ENCODE measurements at places on chromosomes 2 and 18.

DNA sequence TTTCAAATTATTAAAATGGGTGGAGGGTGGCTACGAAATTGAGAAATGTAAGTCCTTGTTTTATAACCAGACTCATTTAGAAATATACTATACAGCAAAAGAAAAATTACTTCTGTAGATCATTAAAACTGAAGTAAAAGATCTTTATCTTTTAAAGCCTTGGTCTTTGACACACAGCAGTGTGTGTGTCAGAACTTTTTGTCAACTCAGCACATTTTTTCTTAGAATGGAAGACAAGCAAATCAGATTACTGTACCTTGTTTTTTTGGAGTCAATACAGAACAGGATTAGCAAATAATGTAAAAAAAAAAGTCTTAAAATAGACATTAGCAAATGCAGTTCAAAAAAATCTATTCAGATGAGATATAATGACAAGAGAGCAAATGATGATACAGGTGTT is 49.1 kb downstream of the C2orf76 start:
- DNase-seq: no peak

DNA sequence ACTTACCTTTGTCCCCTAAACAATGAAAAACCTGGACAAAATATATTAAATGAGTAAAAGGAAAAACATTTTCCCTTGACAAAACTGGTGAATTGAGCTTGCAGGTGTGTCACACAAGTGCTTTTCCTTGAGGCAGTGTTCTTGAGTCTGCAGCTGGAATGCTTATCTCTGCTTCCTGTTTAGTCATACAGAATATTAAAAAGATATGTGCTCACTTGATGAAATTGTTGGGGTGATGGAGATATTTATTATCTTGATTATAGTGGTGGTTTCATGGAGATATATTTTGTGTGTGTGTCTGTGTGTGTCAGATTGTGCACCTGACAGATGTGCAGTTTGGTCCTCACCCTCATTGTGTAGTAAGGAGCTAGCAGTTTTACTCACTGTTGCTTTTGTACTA is 3.3 kb downstream of the TAF1B start:
- DNase-seq: no peak

DNA sequence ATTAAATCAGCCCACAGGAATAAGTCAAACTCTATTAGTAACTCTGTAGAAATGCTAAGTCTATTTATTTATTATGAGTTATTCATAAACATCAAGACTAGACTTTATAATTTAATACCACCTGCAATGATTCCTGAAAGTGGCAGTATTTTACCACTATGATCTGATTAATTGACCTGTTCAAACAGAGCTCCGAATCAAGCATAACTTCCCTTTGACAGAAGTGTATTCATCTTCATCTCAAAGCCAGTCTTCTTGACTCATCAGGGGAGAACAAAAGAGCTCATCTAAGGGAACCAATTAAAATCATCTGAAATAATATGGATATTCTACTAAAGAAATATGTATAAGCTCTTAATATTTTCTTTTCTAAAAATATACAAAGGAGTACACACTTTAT is 122.3 kb downstream of the MBD2 start:
- DNase-seq: no peak

- DNase-seq: no peak
These were observed 51.3 kb downstream of the TET3 start for GRCh38 chr2:74036010-74036409.

- no peak for DNase-seq
These were observed 18.2 kb upstream of the HMSD start for GRCh38 chr18:63930773-63931354.

DNA sequence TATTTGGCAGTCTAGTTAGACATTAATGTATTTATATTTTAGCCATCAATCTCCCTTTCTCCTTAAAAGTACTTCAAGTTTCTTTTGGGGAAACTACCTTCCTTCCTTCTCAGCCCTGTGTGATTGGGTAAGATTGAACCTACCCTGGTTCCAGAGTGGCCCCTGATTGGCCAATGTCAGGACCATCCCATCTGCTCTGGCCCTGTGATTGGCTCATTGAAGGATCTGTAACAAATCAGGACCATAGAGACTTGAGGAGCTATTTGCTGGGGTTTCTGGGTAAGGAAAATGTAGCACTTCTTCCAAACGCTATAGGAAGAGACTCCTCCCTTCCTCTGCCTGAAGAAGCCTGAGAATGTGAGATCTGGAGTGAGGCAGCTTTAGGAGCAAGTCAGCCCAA is 59.3 kb downstream of the AQP4 start:
- DNase-seq: no peak

DNA sequence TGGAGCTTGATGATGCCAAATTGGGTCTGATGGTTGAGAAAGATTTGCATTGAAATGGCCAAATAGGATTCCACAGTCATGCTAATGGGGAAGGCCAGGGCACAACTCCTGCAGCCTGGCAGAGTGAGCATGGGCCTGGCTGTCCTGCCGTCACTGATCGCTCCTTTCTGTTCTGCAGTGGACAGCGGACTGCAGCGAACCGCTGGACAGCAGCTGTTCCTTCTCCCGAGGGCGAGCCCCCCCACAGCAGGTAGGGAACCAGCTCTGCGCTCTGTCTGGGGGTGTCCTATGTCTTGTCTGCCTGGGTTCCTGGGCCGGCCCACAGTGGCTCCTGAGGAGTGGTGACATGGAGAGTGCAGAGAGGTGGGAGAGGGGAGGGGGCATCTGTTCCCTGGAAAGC is 97.6 kb downstream of the CTIF start:
- no peak for DNase-seq

- DNase-seq: no peak
These were observed 4.7 kb upstream of the SLC40A1 start for GRCh38 chr2:189585226-189585756.

DNA sequence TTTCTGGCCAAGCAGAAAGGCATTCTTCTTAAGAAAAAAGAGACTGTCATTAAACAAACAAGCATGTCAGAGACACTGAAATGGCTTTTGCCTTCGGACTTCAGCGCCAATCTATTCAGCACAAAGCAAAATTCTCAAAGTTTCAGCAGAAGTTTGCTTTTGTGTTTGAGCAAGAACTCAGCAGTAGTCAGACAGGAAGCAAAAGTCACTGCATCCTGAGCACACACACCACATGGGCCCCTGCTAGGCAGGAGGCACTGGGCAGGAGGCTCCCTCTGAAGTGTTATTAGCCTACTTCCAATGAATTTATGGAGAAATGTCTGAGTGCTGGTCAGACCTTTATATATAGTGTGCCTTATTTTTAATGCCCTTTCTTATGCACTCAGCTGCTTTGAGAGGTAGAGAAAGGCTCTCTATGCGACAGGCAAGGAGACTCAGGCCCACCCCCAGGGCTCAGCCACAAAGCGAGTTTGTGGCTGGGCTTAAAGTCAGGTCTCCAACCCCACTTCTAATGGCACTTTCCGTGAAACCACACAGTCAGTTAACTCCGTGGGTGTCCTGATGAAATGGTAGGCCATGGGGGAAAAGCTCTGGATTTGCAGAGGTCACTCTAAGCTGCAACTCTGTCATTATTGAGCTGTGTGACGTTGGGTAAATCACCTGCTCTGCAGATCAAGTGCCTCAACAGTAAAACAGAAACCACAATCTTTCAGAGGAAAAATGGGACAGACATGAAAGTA is 161.0 kb upstream of the TMEM200C start:
- no peak for DNase-seq

DNA sequence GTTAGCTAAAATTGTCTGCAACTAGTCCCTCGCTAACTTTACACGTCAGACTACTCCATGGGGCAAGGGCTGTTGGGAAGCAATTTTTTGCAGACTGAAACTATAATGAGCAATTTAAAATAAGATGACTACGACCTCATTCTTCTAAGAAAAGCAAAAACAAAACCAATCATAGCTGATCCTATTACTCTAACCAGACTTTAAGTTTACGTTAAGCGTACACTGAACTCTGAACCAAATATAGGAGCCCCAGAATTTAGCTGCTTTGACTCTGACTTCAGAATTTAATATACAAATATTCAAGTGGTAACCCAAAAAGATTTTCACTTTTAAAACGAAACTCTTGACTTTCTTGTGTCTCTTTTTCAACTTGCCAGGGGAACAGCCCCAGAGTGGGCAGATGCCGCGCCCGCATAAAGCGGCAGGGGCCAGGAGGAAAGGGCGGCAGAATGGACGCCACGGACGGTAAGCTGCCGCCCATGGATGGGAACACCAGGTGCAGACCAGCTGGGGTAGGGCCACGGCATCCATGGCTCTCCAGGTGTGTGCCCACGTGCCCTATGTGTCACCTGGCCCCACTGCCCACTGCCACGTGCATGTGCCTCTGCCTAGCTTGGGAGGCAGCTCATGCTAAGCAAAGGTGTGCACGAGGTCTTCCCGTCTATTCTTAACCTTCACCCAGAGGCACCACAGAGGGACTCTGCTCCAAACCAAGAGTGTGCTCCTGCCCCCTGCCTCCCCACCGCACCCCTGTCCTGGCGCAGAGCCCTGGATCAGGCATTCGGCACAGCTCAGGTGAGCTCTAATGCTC is 217.6 kb downstream of the HDAC4 start:
- DNase-seq: no peak

DNA sequence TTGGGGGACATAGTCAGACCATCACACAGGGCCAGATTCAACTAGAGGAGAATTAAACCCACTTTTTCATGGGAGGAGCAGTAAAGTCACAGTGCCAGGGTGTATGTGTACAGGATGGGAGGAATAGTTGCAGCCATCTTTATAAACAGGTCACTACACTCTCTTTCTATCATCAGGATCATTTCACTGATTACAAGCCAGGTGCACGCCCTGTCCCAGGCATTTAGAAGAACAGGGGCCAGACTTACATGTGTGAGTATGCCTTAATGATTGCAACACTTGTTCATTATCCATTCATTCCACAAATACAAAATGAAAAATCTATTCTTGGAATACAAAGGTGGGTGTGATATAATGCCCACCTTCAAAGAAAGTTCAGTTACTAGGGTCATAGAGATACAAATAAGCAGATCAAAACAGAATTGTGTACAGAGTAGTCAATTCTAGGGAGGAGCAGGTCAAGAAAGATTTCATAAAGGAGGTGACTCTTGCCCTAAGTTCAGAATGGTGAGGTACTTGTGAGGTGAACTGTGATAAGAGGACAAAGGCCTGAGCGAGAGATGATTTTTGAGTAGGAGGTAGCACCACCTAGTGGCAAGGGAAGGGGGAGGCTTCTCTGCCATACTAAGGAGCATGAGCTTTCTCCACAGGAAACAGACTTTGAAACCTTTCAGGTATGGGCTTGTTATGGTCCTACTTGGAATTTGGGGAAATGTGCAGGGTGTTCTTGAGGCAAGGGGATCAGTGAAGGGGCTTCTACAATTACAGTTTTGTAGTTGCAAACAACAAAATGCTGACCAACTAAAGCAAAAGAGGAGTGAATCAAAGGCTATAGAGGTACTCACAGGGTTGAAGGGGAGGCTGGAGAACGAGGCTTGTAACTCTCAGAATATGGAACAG is 156.3 kb downstream of the SUCLG1 start:
- peak; percentile 49 for DNase-seq

GRCh38 chr2:237344942-237345341 is 69.0 kb downstream of the COL6A3 start:
- no peak for DNase-seq

- no peak for DNase-seq
These were observed 79.8 kb downstream of the CCDC150 start for GRCh38 chr2:196719110-196719872.

GRCh38 chr2:239436669-239437335 is 36.0 kb upstream of the HDAC4 start:
- DNase-seq: no peak

DNA sequence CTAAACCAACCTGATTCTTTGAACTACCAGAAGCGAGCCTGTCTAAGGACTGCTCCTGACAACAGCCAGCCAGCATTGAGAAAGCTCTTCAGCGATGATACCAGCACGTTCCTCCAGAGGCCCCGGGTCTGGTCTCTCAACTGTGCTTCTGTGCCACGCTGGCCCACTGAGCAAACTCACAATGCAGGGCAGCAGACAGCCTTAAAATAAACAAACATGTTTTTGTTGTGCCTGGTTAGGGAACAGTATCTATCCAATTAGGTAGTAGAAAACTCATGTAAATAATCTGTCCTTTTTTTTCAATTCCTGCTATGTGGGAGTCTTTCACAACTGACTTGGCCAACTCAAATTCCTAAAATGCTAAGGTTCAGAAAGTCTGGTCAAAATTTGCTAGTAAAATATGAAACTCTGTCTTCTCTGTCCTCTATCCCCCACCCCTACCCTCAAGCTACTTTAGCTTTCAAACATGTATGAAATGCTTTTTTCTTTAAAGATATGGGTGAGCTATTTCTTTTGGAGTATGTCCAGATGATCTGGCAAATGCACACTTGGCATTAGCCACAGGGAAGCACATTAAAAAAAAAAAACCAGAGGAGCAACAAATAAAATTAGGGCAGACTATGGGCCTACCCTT is 21.4 kb upstream of the EML4 start:
- DNase-seq: no peak

DNA sequence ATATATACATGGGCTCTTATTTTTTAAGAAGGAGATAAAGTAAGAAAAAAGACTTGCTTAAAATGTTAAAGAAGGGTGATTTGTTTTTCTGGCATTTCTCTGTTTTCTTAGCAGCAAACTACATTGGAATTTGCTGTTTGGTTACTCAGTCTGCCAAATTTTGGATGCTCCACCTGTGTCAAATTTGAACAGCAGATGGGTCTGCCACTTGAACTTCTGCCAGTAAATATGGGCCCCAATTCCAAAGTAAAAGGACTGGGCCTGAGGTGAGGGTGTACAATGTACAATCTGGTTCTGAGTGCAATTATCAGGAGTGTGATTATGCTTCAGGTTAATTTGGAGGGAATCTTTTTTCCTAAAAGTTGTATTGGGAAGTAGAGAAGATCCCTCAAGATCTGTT is 794.5 kb downstream of the DSC3 start:
- no peak for DNase-seq

GRCh38 chr2:239533569-239534316 is 132.9 kb upstream of the HDAC4 start:
- no peak for DNase-seq

GRCh38 chr18:48866028-48866733 is 84.6 kb downstream of the SMAD7 start:
- no peak for DNase-seq

- no peak for DNase-seq
These were observed 9.8 kb downstream of the RIOK3 start for GRCh38 chr18:23462876-23463275.

GRCh38 chr18:58687871-58688308 is 16.6 kb downstream of the MALT1 start:
- DNase-seq: peak; percentile 41

DNA sequence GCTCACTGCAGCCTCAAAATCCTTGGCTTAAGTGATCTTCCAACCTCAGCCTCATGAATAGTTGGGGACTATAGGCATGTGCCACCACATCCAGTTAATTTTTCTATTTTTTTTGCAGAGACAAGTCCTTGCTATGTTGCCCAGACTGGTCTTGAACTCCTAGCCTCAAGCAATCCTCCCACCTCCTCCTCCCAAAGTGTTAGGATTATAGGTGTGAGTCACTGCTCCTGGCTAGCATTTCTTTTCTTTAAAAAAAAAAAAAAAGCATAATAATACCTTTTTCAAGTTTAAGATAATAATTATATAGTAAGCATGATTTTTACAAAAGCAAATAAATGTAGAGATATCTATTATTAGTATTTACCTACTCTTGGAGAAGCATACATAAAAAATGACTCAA is 36.1 kb downstream of the PPP4R1 start:
- DNase-seq: no peak
